ENCODE measurements at places on chromosomes 16 and 17. TPM values are rescaled to one million over a fixed set of nuclear protein-coding genes. Genes with fewer than 3 reads are reported as not detected.

The GRIN2A gene
- total RNA-seq: 3.6 TPM

The ANKS3 gene
- 7.8 TPM for total RNA-seq

The NPIPA2 gene
- total RNA-seq: 3.4 TPM

GRCh38 chr16:20971401-20971800, 70.8 kb downstream of the LYRM1 start:
- DNase-seq: no peak
